ENCODE measurements at places on chromosomes 3 and 15.
A peak's percentile ranks its signal among the peaks of the same experiment; 100 is the strongest.

- DNase-seq = peak; percentile 81
These were observed 176.5 kb upstream of the PFN2 start for GRCh38 chr3:150146991-150147761.

GRCh38 chr3:64490180-64490724, 197.5 kb downstream of the ADAMTS9 start:
- no peak for DNase-seq

DNA sequence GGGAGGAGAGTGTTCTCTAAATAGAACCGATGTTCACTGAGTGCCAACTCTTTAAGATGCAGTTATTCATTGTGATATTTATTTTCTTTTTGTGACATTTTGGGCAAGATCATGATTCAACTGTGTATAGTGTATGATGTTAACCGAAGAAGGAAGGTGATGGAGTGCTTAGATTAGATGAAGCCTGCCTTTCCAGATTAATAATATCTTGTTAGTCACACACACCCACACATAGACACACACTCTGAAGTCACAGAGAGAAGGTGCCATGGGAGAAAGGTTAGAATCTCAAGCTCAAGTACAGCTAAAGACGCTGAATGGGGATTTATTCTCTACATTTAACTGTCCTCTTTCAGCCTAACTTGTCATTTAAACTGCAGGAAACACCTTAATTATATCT, 77.0 kb downstream of the SLC9A9 start:
- no peak for DNase-seq

DNA sequence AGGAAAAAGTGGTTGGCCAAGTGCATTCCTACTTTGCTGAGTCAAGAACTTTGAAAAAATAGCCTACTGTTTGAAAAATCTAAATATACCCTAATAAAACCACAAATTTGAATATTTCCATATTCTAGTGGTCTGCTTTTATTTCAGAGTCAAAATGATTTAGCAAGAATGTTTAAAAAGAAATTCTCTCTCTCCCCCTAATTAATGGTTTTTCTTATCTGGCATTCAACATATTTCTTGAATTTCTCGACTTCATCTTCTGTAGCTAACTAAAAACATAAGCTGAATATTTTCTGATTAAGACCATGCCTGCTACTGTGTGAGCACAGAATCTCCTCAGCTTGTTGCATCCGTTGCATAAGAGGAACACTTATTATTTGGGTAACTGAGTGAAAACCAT, 563.5 kb upstream of the TBL1XR1 start:
- no peak for DNase-seq

DNA sequence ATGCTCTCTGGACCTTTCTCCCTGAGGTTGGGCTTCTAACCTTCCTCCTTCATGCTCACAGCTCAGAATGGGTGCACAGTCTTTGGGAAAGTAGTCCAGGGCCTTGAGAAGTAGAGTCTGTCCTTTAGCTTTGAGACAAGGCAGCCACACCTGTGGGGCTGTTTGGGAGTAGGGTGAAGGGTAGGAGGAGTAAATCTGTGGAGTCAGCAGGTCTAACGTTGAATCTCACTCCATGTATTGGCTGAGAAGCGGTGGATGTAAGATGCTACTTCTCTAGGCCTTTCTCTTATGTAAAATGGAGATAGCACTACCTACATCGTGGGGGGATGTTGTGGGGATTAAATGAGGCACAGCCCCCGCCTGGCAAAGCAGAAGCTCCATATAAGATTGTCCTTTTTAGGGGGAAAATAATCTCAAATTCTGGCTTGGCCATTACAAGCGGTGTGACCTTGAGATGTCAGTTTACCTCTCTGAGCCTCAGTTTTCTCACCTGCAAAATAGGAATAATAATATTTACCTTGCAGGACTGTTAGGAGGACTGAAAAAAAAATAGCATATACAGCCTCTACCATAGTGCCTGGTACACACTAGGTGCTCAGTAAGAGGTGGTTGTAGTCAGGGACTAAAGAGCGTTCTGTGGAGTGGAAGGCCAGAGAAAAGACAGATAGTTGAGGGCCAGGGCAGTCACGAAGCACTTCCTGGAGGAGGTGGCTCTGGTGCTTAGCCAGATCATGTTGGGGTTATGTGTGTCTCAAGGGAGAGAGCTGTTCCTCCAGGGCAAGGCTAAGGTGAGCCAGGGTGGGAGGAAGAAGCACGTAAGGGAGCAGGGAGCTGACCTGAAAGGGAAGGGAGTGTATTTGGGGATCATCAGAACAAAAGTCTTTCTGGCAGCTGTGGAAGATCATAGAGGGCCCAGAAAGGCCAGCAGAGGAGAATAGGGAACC, 82.8 kb upstream of the MRPS22 start:
- no peak for DNase-seq

- DNase-seq = no peak
These were observed 55.2 kb upstream of the KCNH8 start for GRCh38 chr3:19093084-19093483.

DNA sequence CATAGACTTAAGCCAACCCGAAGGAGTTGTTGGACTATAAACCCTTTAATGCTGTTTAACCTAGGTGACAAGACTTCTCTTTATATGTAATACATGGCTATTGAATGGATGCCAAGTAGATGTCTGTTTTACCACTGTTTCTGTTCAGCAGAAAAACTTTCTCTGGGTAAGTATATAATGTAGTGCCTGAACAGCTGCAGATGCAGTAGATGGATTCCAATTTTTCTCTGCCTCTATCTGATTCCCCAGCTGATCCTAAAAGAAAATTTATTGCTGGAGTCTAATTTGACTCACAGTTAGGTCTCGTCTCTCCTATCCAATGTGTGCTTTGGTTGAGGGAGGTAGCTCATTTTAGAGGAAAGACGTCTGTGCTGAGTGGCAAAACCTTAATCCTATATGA, 256.5 kb upstream of the CBLB start:
- DNase-seq = no peak

DNA sequence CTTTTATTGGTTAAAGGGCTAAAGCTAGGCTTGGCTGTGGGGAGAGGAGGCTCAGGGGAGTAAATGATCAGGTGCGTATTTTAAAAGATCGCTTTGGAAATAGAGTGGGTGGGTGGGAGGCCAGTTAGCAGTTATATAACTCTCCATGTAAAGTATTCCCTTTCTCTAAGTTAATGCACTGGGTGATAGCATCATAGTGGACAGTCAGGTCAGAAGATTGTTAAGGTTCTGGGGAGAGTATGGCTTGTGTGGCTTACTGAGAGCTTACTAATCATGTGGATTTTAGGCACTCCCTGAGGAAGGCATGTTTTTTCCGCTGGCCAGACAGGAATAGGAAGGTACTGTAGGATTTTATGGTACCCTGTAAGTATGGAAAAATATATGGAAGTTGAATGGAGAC, 6.3 kb upstream of the EIF3J start:
- no peak for DNase-seq

- DNase-seq = no peak
These were observed 74.3 kb downstream of the DGKG start for GRCh38 chr3:186287711-186288110.

DNA sequence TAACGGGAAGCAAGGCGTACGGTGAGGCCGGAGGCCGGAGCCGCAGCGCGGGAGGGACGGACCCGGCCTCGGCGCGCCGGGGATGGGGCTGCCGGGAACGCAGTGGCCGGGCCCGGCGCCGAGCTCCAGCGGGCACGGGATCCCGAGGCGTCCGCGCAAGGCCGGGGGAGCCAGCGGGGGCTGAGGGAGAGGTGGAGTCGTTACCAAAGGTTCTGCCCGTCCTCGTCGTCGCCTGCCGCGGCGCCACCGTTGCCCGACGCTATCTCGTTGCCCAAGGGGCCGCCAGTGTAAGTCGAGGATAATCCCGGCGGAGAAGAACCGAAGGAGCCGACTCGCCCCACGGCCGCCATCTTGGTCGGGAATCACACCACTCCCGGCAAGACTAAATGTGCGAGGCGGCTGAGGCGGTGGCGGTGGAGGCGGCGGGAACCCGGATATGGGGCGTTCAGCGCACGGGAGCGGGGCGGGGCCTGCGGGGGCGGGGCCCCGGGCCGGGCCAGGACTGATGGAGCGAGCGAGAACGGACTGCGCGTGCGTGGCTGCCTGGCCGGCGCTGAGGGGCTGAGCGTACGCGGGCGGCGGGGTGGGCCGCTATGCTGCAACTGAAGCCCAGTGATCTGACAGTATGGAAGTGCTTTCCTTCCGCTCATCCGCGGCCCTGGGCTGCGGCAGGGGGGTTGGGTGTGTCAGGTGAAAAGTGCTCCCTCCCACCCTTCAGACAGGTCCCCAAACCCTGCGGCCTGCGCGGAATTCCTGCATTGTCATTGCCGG, at the start of gene DYNC1LI1:
TSS of gene DYNC1LI1 (minus strand) at position 438 of the 771 bp plus-strand sequence. CDS start at position 350, 88 bp downstream.
- DNase-seq = peak; percentile 98

DNA sequence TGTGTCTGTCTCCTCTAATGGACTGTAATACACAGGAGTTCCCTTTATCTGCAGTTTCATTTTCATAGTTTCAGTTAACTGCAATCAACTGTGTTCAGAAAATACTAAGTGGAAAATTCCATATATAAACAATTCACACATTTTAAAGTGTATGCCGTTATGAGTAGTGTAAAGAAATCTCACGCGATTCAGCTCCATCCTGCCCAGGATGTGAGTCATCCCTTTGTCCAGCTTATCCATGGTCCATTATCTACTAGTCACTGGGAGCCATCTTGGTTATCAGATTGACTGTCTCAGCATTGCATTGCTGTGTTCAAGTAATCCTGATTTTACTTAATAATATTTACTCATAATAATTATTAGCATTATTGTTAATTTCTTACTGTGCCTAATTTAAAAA, 14.5 kb downstream of the ZPLD1 start:
- no peak for DNase-seq

- peak; percentile 81 for DNase-seq
These were observed 202.8 kb downstream of the SV2B start for GRCh38 chr15:91302588-91303439.

GRCh38 chr3:175486255-175486654, 627.1 kb downstream of the NAALADL2 start:
- no peak for DNase-seq

- DNase-seq = no peak
These were observed 191.8 kb downstream of the SEMA6D start for GRCh38 chr15:47908950-47909670.

- peak; percentile 71 for DNase-seq
These were observed 105.8 kb downstream of the FNDC3B start for GRCh38 chr3:172145031-172145686.

DNA sequence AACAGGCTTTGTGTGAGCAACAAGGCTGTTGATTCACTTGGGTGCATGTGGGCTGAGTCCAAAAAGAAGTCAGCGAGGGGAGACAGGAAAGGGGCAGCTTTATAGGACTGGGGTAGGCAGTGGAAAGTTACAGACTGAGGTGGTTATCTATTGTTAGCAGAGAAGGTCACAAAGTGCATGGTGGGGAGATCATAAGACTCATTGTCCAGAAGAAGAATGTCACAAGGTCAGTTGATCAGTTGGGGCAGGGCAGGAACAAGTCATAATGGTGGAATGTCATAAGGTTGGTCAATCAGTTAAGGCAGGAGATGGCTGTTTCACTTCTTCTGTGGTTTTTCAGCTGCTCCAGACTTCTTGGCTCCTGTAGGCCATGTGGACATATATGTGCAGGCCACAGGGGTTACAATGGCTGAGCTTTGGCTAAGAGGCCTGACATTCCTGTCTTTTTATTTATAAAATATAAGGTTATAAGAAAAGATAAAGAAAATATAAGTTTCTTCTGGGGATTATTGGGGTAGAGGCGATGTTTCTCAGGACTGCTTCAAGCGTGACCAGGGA, 69.5 kb upstream of the SNTN start:
- no peak for DNase-seq

- peak; percentile 1 for DNase-seq
These were observed 277.4 kb upstream of the NR2E3 start for GRCh38 chr15:71532994-71533393.

DNA sequence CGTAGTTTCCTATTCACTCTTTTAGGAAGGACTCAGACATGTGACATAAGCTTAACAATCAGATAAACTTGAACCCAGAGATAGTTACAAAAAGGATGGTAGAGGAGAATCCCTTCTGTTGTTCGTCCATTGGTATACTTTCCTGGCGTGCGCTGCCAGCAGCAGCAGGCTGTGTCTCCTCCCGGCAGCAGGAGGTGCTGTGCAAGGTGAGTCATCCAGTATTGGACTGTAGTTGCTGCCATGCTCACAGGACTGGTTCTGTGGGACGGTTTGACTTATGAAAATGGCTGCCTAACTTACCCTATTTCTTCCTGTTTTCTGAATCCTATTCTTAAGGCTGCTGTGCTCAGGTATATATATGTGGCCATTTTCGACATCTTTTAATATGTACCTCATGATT, 253.4 kb upstream of the LRRC3B start:
- no peak for DNase-seq

GRCh38 chr3:195908694-195909581, 587 bp upstream of the TNK2 start:
- no peak for DNase-seq

DNA sequence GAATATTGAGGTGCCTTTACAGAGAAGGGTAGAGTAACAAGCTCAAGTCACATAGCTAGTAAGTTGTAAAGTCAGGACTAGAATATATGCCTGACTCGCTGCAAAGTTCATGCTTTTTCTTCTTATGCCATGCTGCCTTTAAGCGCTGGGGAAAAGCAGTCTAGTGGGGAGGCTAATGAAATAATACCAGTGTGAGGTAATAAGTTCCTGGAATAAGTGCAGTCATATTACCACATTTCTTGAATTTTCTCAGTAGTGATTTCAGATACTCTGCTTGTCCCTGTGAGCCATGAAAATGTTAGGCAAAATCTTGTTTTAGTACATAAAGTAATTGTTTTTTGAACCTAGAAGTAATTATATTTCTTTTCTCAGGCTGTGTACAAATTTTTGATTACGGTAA, 71.8 kb downstream of the SYN2 start:
- DNase-seq = no peak

DNA sequence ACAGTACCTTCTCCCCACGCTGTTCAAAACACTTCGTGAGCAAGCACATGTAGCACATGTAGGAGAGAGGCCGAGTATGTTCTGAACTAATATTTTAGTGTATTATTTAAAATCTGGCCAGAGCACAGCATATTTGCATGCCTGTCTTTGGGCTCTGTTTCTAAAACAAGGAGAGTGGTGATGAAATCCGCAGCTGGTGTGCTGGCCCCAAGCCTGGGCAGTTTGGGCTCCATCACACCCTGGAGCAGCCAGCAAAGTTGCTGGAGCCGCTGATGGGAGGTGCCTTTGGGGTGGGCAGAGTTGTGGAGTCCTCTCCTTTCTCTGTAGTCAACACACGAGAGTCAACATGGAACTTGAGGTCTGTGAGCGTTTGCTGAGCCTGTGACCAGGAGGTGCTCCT, 116.6 kb downstream of the SLCO3A1 start:
- no peak for DNase-seq

GRCh38 chr3:63912768-63913588, 795 bp upstream of the SCAANT1 start:
- DNase-seq = no peak

DNA sequence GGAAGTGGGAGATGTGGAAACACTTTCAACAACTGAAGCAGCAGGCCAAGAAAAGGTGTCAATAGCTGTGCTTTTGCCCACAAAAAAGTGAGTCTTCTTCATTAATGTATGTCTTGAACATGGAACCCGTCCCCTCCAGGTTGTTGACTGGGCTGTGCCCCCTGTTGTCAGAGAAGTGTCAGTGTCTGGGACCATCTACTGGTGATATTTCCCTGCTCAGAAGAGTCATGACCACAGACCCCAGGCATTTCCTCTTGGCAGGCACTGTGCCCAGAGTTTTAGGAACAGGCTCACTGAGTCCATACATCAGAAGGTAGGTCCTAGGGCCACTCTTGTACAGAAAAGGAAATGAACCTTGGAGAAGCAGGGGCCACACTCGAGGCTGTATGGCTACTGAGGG, 54.8 kb upstream of the LARS2 start:
- no peak for DNase-seq

Measured in suppressor macrophage treated with lipopolysaccharide for 4 hours (primary cell).